M059J (cell line): ENCODE measurements at places on chromosomes 6 and 20.
A peak's percentile ranks its signal among the peaks of the same experiment; 100 is the strongest.

DNA sequence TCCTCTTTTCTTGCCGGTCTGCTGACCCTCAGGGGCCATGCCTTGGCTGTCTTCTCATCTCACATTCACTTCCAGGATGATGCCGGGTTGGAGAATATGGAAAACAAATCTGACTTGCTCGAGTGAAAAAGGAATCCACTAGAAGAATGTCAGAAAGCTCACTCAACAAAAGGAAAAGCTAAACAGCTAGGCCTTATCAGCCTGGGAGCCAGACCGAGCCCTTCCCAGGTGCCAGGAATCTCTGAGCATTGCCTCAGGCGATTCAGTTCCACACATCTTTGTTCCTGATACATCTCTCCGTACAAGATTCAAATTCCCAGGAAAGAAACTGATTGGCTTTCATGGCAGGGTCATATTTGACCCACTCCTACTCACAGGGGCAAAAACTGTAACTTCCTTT is 9.2 kb upstream of the OSER1 start:
- DNase-seq = no peak

- DNase-seq = no peak
Observed at GRCh38 chr6:20172842-20173456, 39.3 kb downstream of the MBOAT1 start.

DNA sequence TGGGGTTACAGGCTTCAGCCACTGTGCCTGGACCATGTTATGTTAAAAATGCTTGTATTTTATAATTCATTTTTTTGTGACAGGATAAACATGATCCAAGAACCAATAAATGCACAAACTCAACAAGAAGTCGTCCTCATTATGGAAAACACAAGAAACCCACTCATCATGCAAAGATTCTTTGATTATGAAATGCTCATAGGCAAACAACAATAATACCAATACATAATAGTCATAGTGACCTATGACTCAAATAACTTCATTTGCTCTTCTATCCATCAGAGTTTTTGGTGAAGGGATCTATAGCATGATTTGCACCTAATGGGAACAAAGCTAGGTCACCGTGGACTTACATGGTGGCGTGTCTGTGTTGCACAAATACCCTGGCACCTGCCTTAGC is 217.1 kb upstream of the THEMIS start:
- DNase-seq = no peak

GRCh38 chr20:60117065-60117464 is 158.8 kb downstream of the CDH26 start:
- peak; percentile 64 for DNase-seq

- peak; percentile 4 for DNase-seq
Observed at GRCh38 chr6:74798302-74798701, 407.6 kb downstream of the COL12A1 start.

- peak; percentile 87 for DNase-seq
Observed at GRCh38 chr20:45036044-45036755, 64.7 kb downstream of the KCNS1 start.

GRCh38 chr6:18122128-18123093 is at the start of gene NHLRC1:
Gene NHLRC1 (minus strand): TSS chr6:18122677. CDS start chr6:18122606, 71 bp downstream.
- DNase-seq = peak; percentile 84

DNA sequence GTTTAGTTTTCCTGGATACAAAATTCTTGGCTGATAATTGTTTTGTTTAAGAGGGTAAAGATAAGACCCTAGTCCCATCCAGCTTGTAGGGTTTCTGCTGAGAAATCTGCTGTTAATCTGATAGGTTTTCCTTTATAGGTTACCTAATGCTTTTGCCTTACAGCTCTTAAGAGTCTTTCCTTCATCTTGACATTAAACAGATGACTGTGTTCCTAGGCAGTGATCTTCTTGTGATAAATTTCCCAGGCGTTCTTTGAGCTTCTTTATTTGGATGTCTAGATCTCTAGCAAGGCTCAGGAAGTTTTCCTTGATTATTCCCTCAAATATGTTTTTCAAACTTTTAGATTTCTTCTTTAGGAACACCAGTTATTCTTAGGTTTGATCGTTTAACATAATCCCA is 134.0 kb downstream of the MAP3K4 start:
- DNase-seq = no peak

DNA sequence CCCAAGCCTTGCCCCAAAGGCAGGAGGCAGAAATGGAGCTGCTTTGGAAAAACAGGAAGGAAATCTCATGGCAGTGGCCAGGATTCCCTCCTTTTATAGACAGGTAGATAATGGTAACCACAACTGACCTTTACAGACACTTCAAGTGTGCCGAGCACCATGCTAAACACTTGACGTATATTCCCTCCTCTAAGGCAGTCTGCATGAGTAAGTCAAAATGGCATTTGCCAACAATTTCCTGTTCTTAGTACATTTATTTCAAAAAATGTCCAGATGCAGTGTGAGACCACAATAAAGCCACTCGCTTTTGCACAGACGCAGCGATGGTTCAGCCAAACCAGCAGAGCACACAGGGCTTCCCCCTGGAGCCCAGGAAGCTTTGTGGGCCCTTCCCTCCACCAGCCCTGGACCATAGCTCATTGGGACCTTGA is 16.5 kb upstream of the GPR6 start:
- DNase-seq = peak; percentile 82

DNA sequence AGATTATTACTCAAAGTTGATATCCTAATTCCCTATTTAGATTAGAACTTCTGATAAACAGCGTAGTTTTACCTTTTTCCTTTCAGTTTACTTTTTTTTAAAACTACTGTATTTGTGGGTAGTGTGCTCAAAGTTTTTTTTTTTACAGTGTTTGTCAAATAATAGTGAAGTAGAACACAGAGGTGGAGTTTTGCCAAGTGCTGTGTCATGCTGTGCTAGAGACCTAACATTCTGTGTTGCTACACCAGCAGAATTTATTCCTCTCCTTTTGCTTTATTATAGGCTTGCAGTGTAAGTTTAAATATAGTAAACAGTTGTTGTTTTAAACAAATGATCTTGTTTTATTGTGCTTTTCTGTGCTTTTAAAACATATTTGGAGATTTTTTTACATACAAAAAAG is 125.4 kb downstream of the HIVEP1 start:
- peak; percentile 87 for DNase-seq

DNA sequence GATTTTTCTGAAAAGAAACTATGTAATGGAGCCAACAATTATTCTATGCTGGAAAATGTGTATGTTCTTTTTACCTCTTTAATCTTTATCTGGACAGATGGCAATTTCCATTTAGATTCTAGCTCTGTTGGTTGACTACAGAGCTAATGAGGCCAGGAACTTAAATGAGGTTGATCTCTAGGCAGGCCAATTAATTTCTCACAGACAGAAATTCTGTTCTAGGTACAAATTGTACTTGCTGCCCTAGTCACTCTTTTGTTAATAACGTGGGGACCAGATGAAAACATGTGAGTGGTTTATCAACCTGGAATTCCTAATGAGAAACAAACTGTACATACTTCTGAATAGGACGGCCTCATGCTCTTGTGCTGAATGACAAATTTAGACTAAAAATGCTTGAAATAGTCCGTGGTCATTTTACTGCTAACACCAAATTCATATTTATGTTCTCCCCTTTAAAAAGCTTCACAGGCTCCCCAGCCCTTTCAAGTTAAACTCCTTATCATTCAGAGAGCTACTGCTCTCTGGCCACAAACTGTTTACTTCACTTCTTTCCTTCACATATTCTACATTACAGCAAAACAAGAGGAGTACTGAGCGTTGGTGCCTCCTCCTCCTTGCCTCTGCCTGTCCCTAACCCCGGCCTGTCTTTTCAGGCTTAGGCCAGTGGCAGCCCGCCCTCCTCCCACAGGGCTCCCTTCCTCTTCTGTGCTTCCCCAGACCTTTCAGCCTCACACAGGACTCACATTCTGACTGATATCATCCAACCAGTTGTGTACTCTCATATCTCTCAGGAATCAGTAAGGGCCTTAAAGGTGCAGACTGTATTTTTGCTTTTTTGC is 41.4 kb downstream of the DTNBP1 start:
- no peak for DNase-seq

DNA sequence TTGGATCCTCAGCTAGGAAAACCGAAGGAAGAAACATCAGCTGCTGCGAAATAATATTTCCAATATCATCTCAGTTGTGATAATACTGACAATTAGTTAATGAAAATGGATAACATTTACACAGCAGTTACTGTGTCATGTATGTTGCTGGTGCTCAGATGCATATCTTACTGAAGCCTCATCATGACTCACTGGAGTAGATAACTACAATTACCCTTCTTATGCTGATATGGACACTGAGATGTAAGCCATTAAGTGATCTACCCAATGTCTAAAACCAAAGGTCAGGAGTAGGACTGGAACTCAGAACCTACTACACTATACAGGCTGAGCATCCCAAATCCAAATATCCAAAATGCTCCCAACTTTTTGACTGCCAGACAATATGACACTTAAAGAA is 54.7 kb upstream of the LYRM2 start:
- no peak for DNase-seq

DNA sequence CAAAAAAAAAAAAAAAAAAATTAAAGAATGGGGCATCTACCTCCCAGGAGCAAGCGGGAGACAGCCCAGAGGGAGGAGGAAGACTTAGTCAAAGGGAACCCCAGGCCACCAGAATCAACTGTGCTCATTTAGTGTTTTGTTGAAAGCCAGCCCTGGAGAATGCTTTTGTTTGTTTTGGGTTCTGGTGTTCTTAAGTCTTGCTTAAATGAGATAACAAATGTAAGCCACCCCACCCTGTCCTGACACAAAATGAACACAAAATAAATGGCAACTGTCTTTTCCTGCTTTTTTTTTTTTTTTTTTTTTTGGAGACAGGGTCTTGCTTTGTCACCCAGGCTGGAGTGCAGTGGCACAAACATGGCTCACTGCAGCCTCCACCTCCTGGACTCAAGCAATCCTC is 165.0 kb upstream of the JARID2 start:
- no peak for DNase-seq

DNA sequence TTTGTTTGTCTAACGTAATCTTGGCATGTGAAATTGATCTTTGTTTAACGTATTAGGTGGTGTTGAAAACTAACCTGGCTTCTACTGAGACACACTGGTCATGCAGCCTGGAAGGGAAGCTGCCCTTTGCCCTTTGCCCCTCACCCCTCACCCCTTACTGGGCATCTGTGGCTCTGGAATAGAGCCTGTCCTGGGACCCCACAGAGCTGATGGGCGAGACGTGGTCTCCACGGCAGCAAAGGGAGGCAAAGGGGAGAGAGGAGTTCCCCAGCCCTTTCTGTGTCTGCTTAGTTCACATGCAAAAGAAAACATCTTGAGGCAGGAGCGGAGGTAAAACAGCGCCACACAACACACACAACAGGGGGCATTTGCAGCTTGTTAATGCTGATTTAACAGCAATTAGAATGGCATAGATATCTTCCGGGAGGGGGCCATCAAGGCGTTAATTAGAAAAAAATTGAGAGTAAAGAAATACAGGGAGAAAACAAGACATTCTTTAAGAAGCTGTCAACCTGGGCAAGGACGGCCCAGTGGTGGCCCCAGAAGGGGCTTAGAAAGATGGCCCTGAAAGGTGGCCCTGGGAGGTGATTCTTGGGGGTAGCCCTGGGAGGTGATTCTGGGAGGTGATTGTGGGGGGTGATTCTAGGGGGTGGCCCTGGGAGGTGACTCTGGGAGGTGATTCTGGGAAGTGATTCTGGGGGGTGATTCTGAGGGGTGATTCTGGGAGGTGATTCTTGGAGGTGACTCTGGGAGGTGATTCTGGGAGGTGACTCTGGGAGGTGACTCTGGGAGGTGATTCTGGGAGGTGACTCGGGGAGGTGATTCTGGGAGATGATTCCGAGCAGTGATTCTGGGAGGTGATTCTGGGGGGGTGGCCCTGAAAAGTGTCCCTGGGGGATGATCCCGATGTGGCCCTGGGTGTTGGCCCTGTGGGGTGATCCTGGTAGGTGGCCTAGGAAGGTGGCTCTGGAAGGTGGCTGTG is 44.5 kb upstream of the DACT2 start:
- no peak for DNase-seq

DNA sequence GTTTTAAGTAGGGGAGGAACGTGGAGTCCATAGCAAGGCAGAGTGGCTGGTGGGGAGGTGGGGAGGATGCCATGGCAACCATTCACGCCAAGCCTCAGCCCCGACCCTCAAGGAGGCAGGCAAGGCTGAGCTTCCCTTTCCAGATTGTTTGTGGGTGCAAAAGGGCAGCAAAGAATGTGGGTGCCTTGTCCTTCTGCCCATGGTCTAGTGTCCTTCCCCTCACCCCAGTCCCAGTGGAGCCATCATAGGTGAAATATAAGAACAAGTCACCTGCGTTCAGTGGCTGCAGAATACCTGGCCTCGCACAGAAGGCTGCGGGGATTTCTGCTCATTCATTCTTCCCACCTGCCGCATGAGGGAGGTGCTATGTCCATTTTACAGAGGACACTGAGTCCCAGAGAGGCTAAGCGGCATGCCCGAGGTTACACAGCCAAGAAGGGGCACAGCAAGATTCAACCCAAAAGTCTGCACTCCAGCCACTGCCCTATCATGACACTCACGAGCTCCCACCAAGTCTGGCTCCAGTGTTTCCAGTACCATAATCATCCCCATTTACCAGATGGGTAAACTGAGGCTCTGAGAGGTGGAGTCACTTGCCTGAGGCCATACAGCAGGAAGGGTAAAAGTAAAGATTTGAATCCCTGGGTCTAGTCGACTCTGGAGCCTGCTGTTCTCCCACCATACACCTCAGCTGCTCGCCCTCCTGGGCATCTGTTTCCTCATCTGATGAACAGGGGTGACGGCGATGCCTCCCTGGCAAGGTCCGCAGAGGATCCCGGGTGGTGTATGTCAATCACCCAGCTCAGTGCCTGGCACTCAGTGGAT is 100.8 kb downstream of the CEBPB start:
- DNase-seq = no peak

DNA sequence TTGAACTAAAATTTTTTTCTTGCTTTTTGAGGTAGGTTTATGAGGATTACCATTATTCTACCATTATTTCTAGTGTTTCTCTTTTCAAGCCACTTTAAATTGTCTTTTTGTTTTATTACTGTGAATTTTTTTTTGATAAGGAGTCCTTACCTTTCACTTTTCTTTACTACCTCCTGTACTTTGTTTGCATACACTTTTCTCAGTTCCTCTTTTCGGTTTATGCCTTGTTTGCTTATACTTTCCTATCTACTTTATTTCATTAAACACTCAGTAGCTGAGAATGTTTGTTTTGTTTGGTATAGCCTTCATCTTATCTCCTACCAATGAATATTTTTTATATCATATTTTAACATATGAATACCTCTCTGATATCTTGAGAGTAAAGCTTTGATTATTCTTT is 147.9 kb downstream of the TFAP2B start:
- DNase-seq = no peak

DNA sequence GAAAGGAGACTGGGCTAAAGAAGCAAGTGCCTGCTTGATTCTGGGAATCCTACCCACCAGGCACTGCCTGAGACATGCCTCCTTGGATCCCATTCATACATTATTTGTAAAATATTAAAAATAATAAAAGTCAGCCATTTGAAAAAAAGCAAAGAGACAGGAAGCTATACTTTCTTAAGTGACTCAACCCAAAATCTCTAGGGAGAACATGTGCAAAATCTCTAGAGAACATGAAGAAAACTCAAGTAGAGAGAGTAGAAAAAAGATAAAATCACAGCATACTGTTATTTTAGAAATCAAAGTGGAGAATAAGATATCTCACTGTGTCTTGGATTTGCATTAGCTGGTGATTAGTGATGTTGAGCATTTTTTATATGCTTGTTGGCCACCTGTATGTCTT is 197.2 kb upstream of the GGTLC1 start:
- DNase-seq = no peak
